ENCODE measurements at places on chromosomes 3 and 15.

- no peak for DNase-seq
Measured at GRCh38 chr3:132218817-132219755, 98.1 kb upstream of the ACP3 start.

DNA sequence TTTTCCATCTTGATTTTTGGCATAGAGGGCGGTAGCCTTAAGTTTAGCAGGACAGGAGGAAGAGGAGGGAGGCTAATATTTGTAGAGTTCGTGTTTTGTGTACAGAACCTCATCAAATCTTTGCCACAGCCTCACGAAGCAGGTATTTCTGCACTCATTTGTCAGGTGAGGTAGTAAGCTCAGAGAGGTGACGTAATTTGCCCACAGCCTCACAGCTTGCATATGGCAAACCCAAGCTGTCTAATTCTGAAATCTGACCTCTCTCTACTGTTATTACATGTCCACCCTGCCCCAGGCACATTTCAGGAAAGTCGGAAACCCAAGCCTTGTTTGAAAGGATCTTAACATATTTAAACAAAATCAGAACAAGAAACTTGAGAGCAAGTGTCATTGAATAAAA lies 91.1 kb upstream of the TPM1 start:
- no peak for DNase-seq

DNA sequence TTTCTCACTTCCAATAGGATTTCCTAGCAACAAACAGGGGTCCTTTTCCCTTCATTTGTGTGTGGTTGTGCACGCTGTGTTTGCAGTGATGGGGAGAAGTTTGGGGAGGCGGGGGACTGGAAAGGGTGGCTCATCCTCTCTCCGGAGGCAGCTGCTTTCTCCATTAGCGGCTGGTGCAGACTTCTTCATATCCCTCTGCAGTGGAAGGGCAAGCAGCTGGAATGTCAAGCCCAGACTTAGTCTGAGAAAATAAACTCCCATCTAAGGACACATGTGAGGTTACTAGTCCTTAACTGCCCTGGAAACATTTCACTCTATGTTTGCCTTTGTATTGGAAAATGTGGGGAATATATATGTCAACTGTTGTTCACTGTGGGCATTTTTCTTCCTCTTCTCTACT lies 467.0 kb upstream of the RASGRP1 start:
- DNase-seq, result no peak

DNA sequence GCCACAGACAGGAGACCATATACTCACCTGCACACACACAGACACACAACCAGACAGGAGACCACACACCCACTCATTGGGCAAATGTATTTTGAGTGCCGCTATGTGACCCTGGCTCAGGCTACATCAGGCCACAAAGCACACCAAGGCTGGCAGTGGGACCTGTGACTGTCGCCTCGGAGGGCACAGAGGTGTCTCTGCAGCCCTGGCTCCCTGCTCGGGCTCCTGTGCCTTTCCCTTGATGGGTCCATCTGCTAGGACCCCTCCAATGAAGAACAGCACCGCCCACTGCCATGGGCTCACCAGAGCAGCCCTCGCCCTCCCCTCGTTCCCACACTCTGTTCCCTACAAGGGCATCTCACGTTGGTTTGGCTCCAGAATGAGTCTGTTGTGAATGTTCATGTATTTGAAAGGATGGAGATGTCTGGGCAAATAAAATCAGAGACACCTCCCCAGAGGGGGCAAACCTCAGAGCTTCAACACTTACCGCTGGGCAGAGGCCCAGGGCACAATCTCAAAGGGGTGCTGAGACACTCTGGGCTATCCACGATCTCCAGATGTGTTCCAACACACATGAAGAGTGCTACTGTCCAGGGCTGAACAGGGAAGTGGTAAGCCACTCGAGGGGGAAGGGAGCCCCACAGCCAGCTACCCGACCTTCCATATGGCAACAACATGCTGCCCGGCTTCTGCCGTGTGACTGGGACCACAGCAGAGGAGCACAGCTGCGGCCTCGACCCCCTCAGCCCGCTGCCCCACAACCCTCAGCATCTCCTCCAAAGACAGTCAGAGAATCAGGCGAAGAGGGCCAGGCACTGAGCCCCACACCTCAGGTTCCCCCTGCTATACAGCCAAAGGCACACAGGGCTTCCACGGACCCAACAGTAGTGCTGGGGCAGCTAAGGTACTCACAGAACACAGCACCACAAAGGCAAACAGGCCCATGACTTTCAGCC lies 74.9 kb downstream of the OCA2 start:
- no peak for DNase-seq

DNA sequence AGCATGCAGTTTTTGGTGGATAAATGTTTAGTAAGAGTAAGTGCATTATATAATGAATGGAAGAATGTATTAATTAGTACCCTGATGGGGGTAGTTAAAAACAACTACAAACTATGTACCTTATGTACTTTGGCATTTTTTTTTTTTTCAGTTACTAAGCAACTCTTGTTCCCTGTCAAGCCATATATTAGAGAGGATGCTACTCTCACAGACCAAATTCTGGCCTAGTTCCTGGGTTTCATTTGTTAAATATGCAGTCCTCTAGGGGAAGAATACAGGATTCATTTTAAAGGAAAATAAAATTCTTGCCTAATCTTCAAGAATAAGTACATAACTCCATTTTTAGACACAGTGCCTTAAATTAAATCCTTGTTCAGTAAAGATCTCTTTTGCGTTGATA lies 16.9 kb downstream of the FAM98B start:
- DNase-seq, result no peak

DNA sequence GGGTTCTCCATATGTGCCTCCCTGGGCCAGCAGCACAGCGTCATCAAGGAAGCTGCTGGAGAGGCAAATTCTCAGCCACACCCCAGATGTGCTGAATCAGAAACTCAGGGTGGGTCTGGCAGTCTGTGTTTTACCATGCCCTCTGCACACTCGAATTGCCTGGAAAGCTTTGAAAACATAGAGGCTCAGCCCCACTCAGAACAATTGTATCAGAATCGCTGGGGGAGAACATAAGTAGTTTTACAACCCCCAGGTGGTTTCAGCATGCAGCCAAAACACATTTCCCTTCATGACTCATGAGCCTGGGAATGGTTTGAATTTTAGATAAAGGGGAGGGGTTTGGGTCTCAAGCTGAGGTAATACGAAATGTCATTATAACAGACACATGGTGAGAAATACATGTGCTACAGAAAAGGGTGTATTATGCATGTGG lies 9.6 kb downstream of the TGM4 start:
- no peak for DNase-seq

DNA sequence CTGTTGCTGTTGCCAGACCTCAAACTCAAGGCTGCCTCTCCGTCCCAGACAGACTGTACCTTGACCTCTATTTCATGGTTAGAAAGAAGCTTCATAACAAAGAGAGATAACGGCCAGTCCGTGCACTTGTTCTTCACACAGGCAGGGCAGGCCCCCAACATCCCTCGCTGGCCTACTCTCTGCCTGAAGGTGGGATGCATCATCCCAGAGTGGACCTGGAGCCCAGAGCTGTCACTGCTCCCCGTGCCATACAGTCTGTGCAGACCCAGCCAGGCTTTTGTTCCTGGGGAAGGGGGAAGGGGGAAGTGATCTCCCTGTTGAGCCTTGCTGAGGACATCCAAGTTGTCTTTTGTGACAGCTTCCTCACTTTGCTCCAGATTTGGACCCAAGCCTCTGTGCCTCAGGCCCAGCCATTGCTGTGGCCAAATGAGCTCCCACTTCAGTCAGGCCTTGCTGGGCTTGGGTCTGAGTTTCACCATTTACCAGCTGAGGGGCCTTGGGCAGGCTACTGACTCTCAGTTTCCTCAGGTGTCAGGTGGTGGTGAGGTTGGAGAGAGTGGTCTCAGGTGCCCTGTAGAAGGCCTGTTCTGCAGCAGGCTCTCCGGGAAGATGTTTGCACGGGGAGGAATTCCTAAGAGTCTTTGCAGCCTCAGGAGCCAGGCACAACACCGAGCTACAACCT lies 141.6 kb downstream of the DNAJB8 start:
- no peak for DNase-seq

- peak; percentile 80 for DNase-seq
Measured at GRCh38 chr15:23877502-23878412, 190.7 kb upstream of the NDN start.

DNA sequence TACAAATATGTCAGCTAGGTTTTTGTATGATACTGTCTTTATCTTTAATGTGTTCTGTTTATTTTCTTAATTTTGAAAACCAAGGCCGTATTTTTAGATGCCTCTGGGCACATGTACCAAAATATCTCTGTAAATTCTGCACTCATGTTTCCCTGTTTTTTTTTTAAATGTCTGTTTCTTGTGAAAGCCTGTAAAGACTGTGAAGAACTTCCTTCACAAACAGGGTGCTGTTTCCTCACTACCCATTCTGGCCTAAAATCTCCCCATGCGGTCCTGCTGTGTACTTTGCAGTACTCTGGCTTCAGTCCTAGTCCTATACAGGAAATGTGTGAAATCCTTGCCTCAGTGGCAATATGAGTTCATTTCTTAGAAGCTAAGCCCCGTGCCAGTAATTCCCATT lies 133.4 kb upstream of the ZBTB20 start:
- DNase-seq, result no peak

DNA sequence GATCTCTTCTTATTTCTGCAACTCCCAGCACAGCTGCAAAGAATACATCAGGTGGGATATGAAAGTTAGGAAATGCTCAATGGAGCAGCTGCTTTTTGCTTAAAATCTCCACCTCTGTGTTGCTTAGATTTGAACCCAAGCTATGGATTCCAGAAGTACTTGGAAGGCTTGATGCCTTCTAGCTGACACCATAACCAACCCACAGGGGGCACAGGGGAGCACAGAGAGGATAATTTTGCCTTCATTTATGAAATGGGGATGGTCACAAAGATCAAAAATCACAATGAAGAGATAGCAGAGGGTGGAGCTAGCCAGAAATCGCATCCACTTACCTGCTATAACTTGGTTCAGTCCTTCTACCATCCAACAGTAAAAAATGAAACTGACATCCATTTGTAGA lies 75.7 kb downstream of the DUT start:
- DNase-seq, result no peak

- DNase-seq, result no peak
Measured at GRCh38 chr3:176037636-176038035, 1159.6 kb downstream of the TBL1XR1 start.

DNA sequence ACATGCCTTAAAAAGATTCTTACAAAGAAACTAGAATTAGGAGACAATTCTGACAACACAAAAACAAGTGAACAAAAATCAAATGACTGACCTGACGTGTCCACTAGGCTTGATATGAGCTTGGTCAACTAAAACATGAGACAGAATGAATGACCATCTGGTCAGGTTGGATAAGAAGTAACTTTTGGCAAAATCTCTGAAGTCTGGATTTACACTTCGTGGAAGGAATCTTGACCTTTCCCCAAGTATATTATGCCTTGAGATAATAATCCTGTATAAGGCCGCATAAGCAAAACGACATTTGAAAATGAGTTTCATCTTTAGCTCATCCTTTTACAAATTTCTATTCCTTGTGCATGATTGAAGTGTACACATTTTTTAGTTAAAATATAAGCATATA lies 1.1 kb upstream of the TF start:
- no peak for DNase-seq

- no peak for DNase-seq
Measured at GRCh38 chr3:184814214-184814613, 2.2 kb downstream of the VPS8 start.

- no peak for DNase-seq
Measured at GRCh38 chr3:157131861-157132260, 28.1 kb downstream of the CCNL1 start.

- DNase-seq, result no peak
Measured at GRCh38 chr3:167750272-167750971, 14.9 kb downstream of the SERPINI1 start.

DNA sequence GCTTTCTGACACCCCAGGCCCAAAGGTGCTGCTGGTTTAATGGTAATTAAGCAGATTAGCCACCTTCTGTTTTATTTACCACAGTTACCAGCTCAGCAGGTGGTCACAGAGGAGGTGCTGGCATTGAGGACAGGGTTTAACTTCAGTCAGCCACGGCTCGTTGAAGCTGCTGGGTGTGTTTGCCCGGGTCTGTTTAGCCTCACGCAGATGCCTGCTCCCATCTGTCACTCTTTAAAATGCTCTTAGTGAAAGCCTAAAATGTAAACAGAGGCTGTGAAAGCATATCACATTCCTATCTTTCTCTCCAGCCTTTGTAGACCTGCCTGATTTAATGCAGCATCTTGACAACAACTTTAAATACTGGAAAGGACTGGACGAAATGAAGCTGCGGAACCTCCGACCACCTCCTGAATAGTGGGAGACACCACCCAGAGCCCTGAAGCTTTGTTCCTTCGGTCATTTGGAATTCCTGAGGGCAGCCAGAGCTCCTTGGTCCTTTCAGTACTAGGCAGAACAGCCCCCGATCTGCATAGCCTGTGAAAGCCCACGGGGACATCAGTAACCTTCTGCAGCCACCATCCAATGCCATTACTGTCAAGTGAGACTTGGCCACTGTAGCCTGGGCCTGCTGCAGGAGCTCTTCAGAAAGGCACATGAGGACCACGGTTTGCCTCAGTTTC lies 156.0 kb downstream of the PDE8A start:
- DNase-seq, result no peak

GRCh38 chr3:154464440-154465190 lies 34.6 kb upstream of the GPR149 start:
- no peak for DNase-seq

DNA sequence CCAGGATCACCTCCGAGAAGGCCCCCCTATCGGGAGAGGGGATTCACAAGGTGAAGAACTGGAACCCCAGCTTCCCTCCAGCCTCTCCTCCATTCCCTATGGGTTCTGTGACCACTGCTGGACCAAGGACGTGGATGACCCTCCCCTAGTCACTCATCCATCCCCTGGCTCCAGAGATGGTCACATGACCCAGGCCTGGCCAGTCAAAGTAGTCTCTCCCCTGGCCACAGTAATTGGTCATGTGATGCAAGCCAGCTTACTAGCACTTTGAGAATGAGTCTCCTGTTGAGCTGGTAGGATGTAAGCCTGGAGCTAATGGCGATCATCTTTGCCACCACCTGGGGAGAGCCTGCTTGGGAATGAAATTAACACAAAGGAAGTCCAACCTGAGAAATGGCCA lies 3.9 kb downstream of the CAMK1 start:
- DNase-seq, result no peak

Measured in NCI-H2227 treated with DMSO at 0.1 percent for 48 hours (cell line).